ENCODE measurements at places on chromosomes 11 and 22.

DNA sequence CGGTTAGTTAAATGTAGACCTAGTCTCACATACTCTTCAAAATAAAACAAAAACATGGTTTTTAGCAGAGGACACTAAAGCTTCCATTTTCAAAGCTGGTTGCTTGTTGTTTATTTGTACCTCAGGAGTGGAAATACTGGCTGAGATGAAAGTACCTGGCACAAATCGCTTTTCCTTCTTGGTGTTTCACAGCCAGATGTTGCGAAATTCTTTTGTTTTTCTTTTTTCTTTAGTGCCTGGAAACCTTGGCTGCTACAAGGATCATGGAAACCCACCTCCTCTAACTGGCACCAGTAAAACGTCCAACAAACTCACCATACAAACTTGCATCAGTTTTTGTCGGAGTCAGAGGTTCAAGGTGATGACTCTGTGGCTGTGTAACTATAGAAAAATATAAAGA lies 48.3 kb downstream of the KREMEN1 start:
- no peak for DNase-seq

GRCh38 chr11:97995874-97996273 lies 1024.9 kb upstream of the CNTN5 start:
- DNase-seq, result no peak

DNA sequence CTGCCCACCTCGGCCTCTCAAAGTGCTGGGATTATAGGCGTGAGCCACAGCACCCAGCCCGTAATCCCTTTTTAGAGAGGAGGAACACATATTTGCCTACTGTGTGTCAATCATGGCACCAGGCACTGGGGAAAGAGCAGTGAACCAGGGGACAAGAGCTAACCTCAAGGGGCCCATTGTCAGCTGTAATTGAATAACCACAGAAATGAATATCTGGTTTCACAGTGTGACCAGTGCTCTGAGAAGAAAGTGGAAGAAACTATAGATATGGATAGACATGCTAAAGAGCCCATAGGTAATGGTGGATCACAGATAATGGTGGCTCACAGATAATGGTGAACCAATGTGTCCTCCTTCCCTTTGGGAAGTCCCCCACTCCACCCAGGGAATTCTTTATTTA lies 8.6 kb upstream of the KCTD14 start:
- no peak for DNase-seq

DNA sequence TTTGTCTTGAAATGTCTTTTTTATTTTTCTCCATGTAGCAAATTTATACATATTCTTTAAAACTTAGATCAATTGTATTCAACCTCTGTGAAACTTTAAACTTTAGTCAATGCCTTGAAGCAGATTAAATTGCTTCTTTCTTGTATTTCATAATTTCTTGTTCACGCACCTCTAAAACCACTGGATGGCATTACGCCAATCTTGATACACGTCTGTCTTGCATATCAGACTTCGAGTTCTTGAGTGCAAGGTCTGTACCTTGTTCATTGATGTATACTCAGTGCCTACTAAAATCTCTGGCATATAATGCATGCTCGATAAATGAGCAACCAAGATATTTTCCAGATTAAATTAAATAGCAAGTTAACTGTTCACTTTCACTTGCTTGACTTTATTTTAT lies 236.8 kb downstream of the CASP12 start:
- no peak for DNase-seq

GRCh38 chr11:130865091-130865773 lies 51.0 kb downstream of the SNX19 start:
- DNase-seq, result no peak

- no peak for DNase-seq
These were observed 123.4 kb upstream of the CSNK2A3 start for GRCh38 chr11:11476499-11476898.

DNA sequence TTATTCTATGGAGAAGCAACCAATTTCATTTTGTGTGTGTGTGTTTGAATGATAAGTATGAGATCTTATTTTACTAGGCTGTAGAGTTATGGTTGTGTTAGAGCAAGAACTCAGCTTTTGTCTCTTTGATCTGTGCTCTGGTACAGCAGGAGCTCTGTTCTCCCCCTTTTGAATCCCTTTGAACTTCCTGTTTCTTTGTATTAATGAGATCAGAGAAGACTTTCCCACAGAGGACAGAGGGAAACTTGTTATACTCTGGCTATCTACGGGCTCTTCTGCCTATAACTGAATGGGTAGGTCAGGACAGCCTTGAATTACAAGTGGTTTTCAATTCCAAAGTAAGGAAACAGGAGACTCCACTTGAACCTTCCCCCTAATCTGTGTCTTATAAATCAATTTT lies 1015.0 kb upstream of the RAG2 start:
- DNase-seq, result no peak

DNA sequence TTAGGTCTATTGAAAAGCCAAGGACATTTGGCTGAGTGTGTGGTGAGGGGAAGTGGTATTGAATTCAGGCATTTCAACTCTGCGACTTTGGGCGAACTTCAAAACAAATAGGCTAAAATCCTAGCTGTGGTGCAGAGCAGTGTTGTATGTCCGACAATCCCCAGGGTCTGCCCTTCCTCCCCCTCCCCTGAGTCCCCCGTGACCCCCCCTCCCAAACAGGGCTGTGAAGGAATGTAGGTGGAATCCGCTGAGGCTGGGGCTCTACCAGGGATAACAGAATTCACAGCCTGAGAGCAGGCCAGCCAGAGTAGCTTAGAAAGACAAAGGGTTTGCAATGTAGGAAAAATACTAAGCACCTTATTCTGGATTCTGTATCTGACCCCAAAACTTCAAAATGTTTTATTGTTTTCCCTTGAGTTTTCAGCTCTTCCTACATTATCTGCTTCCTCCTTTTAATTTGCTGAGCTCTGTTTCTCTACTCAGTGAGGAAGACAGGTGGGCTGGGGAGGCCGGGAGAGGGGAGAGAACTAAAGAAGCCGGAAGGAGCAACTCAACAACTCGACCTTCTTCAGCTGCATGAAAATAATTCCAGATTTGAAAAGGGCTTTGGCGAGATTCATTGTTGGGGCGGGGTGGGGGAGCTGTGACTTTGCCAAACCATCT lies 315.2 kb downstream of the BLID start:
- no peak for DNase-seq

DNA sequence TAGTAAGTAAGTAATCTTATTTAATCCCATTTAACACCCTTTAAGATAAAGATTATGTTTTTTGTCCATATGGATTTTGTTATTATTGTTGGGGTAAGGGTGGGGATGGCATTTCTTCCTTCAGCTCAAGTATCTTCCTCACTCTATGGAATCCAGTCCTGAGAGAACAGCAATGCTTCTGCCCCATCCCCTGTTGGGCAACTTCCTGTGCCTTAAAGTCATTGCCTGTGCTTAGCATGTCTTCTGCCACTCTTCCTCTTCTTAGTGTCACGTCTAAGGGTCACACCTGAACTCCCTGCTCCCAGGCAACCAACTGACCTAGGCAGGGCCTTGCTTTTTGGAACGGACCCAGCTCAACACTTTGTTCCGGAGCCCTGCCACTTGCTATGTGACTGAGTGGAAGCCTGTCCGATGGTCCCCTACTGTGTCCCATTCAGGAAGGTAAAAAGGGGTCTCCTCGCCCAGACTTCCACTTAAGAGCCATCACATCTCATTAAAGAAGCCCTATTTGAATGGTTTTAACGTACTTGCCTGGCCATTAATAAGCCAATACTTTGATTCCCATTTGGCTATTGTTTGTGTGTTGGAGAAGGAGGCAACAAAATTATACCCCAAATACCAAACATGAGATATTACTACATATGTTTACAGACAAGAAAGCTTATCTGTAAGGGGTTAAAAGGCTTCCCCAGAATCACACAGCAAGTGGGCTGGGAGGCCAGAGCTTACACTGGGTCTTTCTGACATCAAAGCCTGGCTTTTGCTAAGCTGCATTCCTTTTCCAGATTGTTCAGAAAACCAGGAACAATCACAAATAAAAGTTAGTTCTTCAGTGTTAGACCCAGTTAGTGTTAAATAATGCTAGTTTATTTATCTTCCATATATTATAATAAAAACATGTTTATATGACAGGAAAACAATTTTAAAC lies 59.2 kb downstream of the RAB38 start:
- DNase-seq, result no peak

DNA sequence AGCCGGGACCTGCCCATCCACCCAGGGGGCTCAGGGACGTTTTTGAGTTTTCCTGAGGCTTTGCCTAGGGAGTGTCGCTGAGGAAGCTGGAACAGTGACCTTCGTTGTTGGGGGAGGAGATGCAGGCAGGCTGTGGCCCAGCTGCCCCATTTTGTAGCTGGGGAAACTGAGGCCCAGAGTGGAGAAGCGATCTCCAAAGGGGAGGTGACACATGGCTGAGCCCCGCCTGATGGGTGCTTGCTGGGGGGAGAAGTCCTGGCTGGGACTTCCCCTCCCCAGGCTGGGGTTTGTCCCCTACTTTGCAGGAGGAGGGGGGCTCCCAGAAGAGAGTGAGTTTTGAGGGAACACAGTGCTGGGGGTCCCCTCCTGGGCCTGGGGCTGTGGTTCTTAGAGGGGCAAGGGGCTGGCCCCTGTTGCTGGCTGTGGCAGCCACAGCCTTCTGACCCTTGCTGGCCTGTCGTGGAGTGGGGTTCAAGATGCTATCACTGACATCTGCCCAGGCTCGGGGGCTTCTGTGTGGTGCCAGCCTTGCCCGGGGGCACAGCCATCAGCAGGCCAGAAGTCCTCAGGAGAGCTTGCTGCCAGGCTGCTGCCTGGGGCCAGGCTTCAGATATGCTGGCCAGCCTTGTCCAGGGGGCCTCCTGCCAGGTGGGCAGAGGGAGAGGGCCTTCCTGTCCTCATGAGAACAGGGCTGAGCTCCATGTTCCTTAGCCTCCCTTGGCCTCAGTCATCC lies 21.4 kb downstream of the KCNQ1 start:
- no peak for DNase-seq

GRCh38 chr11:68848429-68848828 lies 6.7 kb upstream of the CPT1A start:
- DNase-seq, result no peak

DNA sequence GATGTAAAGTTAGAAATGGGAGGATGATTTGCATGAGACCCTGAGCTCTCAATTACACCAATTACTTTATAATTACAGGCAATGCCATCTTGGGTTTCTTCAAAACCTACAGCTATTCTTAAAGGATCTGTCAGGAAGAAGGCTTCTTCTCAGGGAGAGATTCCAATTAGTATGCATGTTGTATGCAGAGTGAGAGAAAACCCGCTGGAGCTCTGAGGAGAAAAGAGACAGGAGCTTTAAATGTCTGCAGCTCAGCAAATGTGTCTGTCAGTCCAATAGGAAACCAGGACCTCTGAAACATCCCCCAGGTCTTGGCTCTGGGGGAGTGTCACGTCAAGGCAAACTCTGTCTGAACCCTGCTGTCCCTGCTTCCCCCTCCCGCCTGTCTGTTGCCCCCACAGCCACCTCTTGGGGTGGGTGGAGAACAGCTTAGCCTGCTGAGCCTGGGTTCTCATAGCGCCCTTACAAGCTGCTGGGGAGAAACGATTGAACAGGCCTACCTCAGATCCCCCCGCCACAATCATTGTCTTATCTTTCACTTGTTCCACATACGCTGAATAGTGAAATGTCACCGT lies 140.2 kb downstream of the SPATA19 start:
- DNase-seq, result no peak

DNA sequence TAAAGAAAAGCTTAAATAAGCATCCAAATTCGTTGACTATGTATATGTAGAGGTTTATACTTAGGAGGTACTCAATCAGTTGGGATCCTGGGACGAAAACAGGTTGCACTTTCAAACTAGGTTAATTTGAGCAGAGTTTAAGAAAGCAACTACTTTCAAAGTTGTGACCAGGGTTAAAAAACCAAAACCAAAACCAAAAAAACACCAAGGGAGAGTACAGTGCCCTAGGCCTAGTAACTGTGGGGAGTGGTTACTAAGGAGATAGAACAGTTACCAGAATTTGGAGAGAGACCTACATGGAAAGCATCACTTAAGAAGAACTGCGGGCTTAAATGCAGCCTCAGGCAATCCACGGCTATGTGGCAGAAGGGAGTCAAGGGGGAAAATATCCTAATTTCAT lies 148.3 kb downstream of the JRKL start:
- DNase-seq, result no peak
